ENCODE measurements at places on chromosomes 16 and 17.

DNA sequence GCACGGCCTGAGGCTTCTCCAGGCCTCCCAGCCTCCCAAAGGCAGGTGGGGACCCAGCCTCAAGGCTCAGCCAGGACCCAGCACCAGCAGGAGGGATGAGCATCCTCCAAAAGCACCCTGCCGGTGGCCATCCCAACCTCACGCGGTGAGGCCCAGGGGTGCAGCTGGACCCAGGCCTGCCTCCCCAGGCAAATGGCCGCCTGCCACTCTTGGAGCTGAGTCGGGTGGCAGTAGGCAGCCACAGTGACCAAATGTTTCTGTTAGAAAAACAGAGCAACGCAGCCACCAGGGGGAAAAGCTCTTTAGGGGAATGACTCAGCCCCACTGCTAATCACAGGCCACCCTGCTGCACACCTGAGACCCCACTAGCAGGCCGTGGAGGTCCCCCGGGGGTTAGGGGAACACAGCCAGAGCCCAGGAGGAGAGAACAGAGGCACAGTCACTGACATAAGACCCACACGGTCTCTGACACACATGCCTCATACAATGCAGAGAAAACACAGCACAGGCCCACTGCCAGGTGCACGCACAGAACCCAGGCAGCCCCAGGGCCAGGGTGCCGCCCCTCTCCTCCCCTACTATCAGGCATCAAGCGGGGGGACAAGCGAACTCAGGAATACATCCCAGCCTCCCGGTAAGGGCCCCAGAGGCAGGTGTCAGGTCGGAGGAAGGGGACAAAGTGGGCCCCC lies 12.4 kb downstream of the BCAR1 start:
- no peak for DNase-seq

DNA sequence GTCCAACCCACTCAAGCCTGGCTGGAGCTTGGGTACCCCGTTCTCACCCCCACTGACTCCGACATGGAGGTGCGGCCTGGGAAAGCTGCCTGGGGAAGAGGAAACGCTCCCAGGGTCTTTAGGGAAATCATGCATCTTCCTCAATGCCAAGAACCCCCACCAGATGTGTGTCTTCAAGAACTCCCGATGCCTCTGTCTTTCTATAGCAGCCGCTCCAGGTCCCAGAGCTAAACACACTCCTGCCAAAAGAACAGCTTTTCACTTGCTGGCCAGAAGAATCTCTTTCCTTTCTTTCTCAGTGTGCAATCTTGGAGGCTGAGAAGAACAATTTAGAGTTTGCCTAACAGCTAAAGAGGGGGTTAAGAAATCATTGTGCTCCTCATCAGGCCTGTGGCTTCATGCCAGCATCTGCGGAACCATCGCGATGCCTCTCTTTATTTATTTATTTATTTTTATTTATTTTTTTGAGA lies 41.1 kb upstream of the MTSS2 start:
- DNase-seq, result no peak

GRCh38 chr17:60231691-60232090 lies 81.9 kb downstream of the CA4 start:
- DNase-seq, result no peak

- DNase-seq, result no peak
Measured at GRCh38 chr17:77599699-77600098, 358.8 kb upstream of the TNRC6C start.

- DNase-seq, result no peak
Measured at GRCh38 chr16:12703935-12704334, 99.8 kb downstream of the CPPED1 start.

- no peak for DNase-seq
Measured at GRCh38 chr17:62674363-62674739, 46.9 kb downstream of the MRC2 start.
